ENCODE measurements at places on chromosomes 13 and 19. TPM values are rescaled to one million over a fixed set of nuclear protein-coding genes. Genes with fewer than 3 reads are reported as not detected.

- no peak for DNase-seq
Measured at GRCh38 chr13:41587490-41587889, 130.1 kb downstream of the RGCC start.

KLK2 gene
- not detected for total RNA-seq

IL12RB1 gene
- total RNA-seq, result 47.5 TPM

GRCh38 chr19:4423416-4424126 is 21.1 kb downstream of the CHAF1A start:
- DNase-seq, result no peak

GRCh38 chr19:662207-662961 is 630 bp downstream of the RNF126 start:
- DNase-seq, result peak; percentile 68

MEF2B gene
- total RNA-seq, result 2.2 TPM

SLC7A9 gene
- 0.18 TPM for total RNA-seq
